Fibroblast of skin of left quadriceps (primary cell): ENCODE measurements at places on chromosomes 5 and 9.

DNA sequence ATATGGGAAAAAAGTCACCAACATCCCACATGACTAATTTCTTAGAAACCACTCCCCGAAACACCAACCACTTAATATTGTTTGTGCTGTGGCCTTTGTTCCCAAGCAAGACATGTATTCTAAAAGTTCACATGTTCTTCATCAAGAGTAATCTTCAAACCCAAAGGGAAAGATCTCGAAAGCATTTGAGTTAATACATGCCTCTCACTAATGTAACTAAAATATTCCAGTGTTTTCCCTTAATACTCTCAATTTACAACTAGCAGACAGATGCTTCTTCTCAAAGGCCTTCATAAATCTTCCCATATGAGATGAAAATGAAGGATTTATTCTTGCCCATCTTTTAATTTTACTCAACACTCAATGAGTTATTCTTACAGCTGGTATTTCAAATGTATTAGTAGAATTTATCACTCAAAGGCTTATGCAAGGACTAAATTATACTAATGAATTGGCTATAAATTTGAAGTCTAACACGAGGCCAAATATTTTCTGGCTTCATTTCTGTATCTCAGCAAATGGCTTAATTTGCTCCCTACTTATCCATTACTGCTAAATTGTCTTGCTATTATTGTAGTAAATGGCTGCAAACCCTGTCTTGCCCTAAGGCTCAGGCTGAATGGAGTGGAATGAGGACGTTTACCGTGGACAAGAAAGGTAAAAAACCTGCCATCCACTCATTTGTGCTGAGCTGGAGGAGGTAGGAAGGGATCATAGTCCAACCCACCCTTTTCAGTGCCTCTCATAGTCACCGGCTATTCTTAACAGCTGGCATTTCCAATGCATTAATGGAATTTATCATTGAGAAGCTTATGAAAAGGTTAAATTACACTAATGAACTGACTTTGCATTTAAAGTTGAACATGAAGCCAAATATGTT, 474.4 kb downstream of the RASEF start:
- DNase-seq, result peak; percentile 36

GRCh38 chr9:98940276-98940675, 3.4 kb upstream of the COL15A1 start:
- DNase-seq, result no peak

DNA sequence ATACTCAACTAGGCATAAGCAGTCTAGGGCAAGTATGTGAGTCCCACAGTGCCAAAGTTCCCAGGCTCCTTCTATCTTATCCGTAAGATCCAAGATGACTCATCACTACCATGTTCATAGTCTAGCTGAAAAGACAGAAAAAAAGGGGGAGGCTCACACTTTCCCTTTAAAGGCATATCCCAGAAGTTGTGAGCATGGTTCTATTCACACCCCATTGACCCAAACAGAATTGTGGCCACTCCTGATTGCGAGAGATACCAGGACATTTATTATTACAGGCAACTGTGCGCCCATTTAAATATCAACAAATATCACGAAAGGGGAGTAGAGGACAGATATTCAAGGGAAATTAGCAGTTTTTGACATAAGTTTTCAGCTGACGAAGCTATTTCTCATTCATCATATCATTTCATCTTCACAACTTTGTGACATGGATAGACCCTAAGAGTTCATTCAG, 8.1 kb upstream of the PFDN1 start:
- peak; percentile 48 for DNase-seq

- no peak for DNase-seq
Observed at GRCh38 chr9:636931-637591, 204.4 kb upstream of the DMRT1 start.
